Posterior vena cava (tissue), 2 donors: ENCODE measurements at places on chromosomes 3 and 15. TPM values are rescaled to one million over a fixed set of nuclear protein-coding genes. Genes with fewer than 3 reads are reported as not detected.

The ITPR1 gene
- 136 TPM for total RNA-seq

DNA sequence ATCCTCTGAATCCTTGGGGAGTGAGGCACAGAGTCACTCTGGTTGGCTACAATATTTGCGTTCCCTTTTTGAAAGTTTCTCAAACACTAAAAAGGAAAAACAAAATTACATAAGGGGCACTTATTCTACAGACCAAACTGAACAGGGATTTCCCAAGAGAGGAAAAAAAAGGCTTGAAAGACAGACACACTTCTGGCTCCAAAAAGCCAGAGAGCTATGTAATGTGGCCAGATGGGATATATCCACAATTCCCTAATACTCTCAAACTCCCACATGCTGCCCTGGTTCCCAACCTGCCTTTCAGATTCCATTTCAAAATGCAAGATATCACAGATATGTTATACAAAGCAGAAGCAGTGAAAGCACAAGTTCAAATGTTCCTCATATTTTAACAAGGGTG, 1.6 kb downstream of the FRMD4B start:
- no peak for DNase-seq

DNA sequence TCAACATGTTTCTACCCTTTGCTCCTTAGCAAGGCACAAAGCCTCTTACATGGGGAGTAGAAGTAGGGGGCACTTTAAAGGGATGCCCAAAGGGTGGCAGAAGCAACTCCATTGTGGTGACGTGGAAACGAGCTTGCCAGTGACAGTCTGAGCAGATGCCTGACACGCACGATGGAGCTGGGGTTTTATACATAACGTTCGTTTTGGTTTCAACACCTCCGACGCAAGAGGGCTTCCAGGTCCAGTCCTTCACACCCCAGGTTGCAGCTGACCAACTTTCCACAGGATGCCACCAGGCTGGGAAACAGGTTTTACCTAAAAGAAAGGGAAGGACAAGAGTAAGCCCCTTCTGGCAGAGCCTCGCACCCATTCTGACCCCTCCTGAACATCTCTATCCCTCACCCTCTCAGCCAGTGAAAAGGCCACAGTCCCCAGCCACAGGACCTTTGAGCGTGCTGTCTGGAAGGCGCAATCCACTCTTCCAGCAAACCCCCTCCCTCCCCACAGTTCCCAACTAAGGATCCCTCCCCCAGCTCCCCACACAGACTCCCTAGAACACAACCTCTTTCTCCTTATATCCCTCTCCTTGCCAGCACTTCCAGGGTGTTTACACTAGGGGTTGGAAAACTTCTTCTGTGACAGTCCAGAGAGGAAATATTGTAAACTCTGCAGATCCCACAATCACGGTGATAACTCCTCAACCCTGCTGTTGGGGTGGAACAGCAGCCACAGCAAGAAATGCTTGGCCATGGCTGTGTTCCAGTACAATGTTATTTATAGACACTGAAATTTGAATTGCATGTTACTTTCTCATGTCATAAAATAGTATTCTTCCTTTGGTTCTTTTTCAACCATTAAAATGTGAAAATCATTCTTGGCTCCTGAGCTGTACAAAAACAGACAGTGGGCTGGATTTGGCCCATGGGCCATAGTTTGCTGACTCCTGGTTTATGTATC, 36.2 kb downstream of the FAM174B start:
- DNase-seq = peak; percentile 17

DNA sequence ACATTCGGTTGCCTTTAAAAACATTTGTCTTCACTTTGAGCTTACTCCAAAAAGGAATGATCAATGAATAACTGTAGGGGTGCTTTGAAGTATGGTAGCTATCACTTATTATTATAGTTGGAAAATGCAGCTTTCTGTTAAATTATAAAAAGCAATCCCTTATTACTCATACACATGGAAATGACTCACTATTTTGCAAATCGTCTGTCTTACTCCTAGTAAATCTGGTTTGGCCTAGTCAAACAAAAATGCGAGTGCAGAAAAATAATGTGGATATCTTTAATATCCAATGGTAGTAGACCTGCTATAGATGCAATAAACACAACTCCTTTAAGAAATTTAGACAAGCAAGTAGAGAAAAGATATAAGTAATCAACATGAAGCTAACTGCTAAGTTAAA, 112.5 kb downstream of the ZIC1 start:
- no peak for DNase-seq

The SENP5 gene
- total RNA-seq = 35.9 TPM

DNA sequence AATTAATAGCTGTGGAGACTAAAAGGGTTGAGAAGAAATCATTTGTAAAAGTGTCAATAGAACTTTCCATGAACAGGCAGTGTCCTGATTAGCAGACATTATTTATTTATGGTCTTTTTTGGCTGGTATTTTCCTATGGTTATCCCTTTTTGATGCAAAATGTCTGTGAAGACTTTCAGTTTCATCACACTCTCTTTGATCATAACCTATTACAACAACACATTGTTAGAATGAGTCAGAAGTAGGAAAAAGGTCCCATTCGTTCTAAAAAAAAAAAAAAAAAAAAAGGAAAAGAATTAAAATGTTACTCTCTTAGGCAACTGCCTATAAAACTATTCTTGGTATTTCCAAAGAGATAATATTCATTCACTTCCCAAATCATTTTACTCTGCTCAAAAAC, 62.1 kb downstream of the SLC49A4 start:
- no peak for DNase-seq

DNA sequence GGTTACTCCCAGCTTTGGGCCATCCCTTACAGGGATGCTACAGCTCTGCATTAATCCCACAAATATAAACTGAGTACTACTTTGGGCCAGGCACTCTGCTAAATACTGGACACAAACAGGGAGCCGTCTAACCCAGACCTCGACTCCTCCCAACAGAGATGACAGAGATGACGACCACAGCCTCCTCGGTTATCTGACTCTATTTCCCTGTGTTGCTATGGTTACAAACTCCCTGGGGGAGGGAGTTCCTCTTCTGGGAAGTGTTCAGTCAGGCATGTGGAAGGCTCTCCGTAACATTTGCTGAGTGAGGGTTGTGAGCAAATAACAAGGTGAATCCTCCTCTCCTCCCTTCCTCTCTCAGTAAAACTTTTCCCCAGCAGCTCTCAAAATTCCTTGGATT, 6.7 kb upstream of the CMTM7 start:
- no peak for DNase-seq

The LYZL4 gene
- total RNA-seq = not detected

DNA sequence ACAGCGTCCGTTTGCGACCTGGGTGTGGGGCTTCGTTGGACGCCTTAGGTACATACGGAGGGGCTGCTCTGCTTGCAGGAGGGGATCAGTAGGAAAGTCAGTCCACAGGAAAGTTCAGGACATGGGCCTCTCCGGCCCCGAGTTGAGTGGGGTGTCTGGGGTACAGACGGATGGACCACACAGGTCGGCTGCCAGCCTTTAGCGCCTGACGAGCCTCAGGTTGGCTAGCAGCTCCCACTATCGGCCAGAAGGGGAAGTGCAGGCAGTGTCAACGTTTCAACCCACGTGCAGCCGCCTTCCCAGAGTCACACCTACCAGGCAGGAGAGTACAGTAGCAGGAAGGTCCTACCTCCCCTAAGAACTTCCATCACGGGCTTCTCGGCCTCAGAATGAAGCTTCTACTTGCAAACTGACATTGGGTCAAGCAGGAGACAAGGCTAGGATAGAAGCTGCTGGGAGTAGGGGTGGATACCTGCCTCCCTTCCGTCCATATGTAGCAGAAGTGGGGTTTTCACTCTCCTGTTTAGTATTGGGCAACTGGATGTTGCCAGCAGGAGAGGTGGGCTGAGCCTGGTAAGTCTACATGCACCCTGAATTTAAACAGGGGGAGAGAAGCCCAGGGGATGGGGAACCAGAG, 1.8 kb upstream of the SCN5A start:
- DNase-seq = no peak

DNA sequence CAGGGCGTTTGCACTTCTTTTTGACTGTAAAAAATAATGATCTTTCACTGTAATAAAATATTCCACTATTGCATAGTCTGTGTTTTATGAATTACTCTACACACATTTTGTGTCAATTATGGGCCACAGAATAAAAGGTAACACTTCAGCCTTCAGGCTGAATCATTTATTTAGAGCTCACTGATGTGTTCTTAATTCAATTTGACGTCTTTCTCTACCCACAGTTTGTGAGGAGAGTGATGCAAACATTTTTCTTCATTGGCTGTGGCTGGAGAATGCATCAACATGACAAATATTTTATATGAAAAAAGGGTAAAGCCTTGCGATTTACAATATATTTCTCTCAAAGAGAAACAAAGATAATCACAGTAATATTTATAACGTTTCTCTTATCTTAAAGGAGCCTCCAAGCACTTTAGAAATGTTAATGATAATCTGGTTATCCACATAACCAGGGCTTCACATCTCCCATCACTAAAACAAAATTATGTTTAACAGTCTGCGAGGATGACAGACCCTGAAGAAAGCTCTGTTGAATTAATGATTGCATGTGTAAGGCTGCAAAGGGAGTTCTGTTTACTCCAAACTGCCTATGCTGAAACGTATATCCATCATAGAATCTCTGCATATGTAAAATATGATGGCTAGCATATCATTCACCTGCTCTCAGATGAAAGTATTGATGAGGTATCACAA, 951.3 kb downstream of the ZPLD1 start:
- DNase-seq = no peak

The DNASE1L3 gene
- 7.5 TPM for total RNA-seq

DNA sequence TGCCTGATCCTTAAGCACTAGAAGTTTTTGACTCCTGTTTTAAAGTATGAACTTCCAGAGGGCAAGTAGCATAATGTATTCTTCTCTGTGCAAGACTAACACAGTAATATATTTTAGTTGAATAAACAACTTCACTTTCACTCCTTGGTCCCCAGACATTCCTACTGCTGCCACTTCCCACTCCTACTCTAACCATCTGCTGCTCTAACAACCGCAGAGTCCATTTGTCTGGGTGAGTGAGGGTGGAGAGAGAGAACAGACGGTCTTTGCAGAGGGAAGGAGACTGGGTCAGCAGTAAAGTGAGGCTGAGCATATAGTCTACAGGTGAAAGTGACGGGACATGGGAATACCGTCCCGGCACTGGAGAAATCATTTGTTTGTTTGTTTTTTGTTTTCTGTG, 301.0 kb upstream of the SLCO3A1 start:
- DNase-seq = no peak

- DNase-seq = no peak
Observed at GRCh38 chr3:43224405-43225073, 61.8 kb upstream of the SNRK start.

The ZNF619 gene
- 5.5 TPM for total RNA-seq

The CD200R1 gene
- 2.2 TPM for total RNA-seq

The RARRES1 gene
- total RNA-seq = 446 TPM

GRCh38 chr3:106560451-106560966, 691.7 kb upstream of the CBLB start:
- DNase-seq = no peak

- peak; percentile 91 for DNase-seq
Observed at GRCh38 chr3:54891540-54891897, 36.3 kb downstream of the LRTM1 start.

The A4GNT gene
- total RNA-seq = not detected

- peak; percentile 22 for DNase-seq
Observed at GRCh38 chr15:67094001-67094826, 28.8 kb downstream of the SMAD3 start.

- peak; percentile 70 for DNase-seq
Observed at GRCh38 chr15:40465939-40466338, 4.8 kb upstream of the CHST14 start.

GRCh38 chr3:96678325-96678724, 136.1 kb upstream of the EPHA6 start:
- no peak for DNase-seq

The ROPN1 gene
- total RNA-seq = not detected

DNA sequence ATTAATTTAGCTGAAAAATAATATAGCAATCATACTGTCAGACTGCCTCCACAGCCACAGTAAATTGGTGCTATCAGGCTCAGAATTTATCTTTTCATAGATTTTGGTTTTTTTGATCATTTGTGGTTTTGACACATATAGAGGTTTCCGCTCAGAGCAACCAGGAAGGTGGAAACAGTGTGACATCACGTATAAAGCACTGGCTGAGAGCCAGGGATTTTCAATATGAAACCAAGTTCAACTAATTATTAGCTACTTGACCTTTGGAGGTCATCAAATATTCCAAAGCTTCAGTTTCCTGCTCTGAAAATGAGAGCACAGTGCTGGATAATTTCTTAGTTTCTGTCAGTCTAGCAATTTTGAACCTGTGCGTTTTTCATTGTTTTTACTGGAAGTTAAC, 433.8 kb upstream of the SUCLG2 start:
- no peak for DNase-seq

The RTF1 gene
- 25.6 TPM for total RNA-seq

The AADACL2 gene
- total RNA-seq = 1.2 TPM

- no peak for DNase-seq
Observed at GRCh38 chr3:16528106-16528505, 14.6 kb upstream of the RFTN1 start.

GRCh38 chr15:39296955-39297354, 283.9 kb upstream of the THBS1 start:
- no peak for DNase-seq

The PLIN1 gene
- total RNA-seq = 4.6 TPM

DNA sequence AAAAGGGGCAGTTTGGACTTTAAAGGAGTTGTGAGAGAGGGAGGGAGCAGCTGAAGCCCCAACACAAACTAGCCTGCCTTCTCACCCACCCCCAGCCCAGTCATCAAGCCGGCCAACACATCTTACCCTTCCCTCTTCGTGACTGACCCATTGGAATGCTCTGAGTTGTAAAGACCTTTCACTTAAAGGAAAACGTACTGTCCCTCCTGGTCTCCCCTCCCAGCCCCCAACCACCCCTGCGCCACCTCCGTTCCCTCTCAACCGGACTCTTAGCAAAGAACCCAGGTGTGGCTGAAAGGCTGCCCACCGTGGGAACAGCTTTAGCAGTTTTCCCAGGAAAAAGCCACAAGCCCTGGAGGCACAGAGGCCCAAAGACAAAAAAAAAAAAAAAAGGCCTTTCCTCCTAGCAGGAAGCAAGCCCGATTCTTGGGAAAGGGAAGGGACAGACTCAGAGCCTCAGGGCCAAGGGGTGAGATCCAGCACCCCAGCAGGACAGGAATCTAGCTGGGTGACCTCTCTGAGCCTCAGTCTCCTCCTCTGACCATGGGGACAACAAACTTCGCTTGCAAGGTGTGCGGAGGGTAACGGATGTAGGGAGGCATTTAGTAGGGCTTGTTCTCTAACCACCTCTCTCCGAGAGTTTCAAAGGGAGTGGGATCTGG, 2.4 kb downstream of the CYP11A1 start:
- DNase-seq = no peak

- DNase-seq = no peak
Observed at GRCh38 chr3:133868758-133869475, 26.8 kb downstream of the RAB6B start.

DNA sequence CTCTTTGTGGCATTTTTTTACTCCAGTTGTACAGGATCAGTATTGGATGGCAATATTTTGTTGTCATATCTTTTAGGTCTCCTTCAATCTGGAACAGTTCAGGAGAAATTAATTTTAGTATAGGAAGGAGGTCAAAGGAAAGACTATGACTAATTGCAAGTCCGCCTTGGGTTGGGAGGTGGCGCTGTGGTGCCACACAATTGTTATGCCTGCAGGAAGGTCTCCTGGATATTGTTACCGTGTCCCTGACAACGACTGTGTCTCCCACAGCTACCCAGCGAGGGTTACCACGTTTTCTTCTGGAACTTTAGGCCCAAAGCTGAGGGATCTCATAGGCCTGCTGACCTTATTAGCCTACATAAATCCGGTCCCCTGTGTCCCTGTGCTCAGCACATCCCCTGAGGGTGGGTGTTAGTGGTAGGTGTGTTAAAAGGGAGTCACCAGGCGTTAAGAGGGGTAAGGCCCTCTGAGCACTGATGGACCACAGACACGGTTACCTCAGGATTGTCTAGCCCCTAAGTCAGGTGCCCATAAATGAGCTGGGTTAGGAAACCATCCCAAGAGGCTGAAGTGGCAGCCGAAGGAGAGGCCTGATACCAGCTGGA, 31.5 kb downstream of the KCNAB1 start:
- DNase-seq = peak; percentile 85

The WWTR1 gene
- 201 TPM for total RNA-seq
